Astrocyte (in vitro differentiated cells and primary cell): ENCODE measurements at places on chromosomes 12 and 14.

DNA sequence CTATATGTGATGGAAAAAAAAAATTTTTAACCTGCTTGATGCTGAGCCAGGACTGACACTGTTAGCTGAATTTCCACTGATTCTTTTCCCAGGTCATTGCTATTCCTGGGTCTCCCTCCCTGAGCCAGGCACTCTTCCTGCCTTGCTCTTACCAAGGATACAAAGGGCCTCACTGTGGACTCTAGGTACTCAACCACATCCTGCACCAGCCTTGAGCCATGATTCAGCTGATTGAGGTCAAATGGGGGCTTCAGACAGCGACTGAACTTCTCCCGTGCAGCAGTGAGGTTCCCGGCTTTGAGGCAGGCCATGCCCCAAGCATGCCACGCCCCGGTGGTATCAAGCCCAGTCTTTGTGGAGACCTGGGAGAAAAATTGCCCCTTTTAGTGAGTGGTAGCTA lies 54.3 kb downstream of the ZFYVE26 start:
- no peak for DNase-seq

DNA sequence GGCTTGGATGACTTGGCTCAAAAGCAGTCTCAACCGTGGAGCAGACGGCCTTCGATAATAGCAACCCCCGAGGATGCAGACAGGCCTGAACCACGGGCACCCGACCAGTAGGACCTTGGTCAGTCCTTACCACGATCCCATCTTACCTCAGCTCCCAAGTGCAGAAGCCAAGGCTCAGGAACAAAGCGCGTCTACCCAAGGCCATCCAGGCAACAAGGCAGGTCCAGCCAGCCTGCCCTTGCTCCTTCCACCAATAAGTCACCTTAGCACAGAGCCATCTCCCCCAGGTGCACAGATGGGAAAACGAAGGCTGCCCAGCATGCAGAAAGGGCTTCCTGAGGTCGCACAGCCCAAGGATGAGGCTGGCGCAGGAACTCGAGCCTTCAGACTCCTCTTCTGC lies 77.3 kb downstream of the BCL11B start:
- DNase-seq: no peak

DNA sequence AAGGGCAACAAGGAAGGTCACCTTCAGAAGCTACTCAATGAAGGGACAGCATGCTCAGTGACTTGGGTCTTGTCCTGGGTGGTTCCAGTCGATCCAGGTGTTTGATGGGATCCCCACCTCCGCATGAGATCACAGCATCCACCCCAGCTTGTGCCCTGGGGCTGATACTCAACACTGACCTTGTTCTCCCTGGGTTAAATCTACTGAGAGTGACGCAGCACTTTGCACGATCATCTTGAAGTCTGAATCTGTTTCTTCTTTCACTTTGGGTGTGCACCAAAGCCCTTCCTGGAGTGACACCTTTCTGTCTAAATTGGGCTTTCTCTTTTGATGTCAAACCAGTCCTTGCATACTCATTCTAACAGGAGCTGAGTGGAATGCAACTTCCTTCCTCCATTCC lies 13.8 kb downstream of the NOS1 start:
- DNase-seq: no peak

- DNase-seq: no peak
These were observed 411.9 kb downstream of the TMEM121 start for GRCh38 chr14:105938055-105938863.

- DNase-seq: no peak
These were observed 10.5 kb downstream of the ARHGEF25 start for GRCh38 chr12:57621497-57622292.
